LNCaP clone FGC (cell line): ENCODE measurements at places on chromosomes 16 and 17.
A peak's percentile ranks its signal among the peaks of the same experiment; 100 is the strongest.

DNA sequence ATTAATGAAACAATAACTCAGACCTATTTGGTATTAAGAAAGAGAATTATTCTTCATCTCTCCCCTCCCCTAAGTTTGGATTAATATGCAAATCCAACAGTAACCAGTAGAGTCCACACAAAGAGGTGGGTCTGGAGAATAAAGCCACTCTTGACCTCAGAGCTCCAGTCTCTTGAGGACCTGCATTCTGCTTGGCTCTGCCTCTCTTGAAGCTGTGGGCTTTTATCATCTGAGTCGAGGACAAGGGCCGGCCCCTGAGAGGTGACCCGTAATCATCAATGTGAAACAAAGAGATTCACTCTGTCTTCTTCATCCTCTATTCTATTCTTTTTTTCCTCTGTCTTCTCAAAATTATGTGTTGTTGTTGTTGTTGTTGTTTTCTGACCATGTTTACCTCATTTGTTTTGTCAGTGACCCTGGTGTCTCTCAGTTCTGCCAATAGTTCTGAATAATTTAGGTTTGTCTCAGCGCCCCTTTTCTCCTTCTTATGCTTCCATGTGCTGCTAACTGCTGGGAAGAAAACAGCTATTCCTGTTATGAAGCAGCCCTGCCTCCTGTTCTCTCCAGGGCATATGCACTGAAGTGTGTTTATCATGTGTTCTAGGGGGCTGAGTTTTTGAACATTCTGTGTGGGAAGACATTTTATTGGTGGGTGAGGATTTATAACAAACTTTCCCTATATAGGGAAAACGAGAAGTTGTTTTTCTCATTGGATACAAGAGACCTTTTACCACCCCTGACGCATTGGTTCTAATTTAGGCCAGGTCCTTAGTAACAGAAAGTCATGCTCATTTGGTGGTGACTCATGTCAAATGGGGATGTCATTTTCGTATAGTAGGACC, 135.8 kb downstream of the TRIM37 start:
- DNase-seq: no peak

DNA sequence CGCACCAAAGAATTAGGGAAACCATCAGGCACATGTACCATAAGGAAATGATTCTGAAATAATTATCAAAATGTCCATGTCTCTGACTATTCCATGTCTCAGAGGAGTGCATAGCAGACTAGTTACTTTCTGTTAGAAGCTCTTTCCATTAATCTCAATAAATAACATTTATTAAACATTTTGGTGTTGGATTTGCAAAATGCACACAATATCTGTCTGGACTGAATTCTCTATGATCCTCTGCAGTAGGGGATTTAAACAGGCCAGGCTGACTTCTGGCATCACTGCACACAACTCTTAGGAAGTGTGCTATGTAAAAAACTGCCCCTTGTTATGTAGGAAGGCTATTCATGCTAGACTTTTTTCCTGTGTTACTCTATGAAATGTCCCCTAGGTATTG, 283.3 kb upstream of the CDH5 start:
- no peak for DNase-seq

GRCh38 chr16:57708168-57708567, 13.6 kb downstream of the DRC7 start:
- no peak for DNase-seq

DNA sequence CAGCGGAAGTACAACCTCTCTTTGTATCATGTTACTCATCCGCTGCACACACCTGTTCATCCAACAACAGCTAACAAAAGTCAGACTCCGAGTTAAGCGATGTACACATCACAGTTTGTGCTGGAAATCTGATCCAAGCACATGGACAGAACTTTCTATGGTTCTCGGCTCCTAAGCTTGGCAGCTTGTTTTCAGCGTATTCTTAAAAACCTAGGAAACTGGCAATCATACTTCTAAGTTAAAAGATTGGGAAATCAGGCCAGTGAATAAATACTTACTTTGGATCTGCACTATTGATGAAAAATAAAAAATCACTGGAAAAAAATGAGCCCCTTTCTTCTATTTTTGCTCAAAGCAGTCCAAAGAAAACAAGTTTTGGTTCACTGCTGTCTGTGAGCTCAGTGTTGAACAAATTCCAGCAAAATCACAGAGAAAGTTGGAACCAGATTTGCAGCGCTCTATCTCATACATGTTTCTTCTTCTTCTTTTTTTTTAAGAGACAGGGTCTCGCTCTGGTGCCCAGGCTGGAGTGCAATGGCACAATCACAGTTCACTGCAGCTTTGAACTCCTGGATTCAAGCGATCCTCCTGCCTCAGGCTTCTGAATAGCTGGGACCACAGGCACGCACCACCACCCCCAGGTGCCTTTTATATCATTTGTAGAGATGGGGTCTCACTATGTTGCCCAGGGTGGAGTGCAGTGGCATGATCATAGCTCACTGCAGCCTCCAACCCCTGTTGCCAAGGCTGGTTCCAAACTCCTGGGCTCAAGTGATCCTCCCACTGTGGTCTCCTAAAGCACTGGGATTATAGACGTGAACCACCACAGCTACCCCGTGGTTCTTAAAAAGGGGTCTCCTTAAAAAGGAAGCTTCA, 71.6 kb upstream of the CREBBP start:
- no peak for DNase-seq

GRCh38 chr16:65021852-65022595, 99.8 kb downstream of the CDH11 start:
- DNase-seq: no peak

GRCh38 chr17:28575126-28575795, 1.4 kb downstream of the ALDOC start:
- no peak for DNase-seq

GRCh38 chr17:12616161-12616560, 49.5 kb upstream of the MYOCD start:
- DNase-seq: no peak

- no peak for DNase-seq
These were observed 19.7 kb downstream of the GOSR2 start for GRCh38 chr17:46942441-46943217.

GRCh38 chr17:38364741-38365140, 13.1 kb downstream of the SOCS7 start:
- DNase-seq: no peak

DNA sequence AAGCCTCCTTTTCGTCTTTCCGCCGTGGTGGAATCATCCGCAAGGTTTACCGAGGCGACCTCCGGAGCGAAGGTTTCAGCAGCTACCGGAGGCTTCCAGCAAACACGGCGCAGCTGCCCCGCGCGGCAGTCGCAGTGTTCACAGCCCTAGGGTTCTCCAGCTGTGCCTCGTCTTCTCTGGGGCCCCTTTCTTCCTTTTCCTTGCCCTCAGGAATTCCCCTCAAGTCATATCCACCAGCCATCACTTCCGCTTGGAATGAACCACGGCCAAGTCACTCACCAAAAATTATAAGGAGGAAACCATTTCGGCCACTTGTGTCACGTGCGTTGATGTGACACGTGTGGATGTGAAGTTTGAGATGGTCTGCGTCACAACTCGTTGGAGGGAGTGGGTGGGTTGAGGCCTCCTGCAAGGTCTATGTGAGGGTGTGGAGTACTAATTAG, 636 bp upstream of the ERN1 start:
- DNase-seq: no peak

DNA sequence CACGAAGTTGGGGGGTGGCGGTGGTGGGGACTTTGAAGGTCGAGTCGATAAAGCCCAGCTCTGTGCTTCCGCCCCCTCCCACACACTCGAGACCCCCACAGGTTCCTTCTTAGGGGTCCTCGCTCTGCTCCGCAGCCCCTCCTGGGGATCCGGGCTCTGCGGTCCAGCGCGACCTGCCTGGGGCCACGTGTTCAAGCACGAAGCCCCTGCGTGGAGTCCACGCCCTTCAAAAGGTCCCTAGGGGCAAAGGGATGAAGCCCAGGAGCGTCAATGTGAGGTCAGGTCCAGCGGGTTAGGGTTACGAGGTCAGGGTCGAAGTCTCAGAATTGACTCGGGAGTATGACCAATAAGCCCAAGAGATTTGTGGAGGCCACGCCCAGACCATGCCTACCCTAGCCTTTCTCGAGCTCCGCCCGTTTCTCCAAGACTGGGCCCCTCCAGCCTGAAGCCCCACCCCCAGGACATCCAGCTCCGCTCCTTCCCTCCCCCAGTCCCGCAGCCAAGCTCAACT, 786 bp upstream of the CACNA1G start:
- no peak for DNase-seq

GRCh38 chr16:52309446-52310416, 237.2 kb downstream of the TOX3 start:
- no peak for DNase-seq

DNA sequence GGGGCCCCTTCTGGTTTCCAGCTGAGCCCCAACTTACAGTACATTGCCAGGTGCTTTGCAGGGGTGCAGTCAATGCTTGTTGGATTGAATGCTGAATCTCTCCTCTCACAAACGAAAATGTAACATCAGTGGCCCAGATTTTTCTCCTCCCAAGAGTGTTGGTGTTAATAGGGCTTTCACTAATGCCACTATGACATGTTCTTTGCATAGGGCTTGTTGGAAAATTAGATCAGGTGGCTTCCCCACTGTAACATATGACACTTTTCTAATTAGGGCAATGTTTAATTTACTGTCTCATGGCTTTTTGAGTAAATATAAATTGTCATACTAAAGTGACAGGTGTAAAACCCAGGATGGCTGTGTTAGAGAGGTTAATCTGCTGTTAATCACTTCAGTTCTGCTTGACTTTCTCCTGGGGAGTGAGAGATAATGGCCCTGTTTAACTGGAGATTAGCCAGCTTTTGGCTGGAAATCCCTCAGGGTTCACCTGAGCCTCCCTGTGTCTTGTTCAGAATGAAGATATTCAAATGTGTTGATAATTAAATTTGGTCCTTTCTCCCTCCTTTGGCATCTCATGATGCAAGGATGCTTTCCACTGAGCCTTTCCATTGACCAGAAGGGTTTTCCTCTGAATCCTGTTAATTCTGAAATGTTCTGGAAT, 502.3 kb downstream of the RBFOX1 start:
- no peak for DNase-seq

DNA sequence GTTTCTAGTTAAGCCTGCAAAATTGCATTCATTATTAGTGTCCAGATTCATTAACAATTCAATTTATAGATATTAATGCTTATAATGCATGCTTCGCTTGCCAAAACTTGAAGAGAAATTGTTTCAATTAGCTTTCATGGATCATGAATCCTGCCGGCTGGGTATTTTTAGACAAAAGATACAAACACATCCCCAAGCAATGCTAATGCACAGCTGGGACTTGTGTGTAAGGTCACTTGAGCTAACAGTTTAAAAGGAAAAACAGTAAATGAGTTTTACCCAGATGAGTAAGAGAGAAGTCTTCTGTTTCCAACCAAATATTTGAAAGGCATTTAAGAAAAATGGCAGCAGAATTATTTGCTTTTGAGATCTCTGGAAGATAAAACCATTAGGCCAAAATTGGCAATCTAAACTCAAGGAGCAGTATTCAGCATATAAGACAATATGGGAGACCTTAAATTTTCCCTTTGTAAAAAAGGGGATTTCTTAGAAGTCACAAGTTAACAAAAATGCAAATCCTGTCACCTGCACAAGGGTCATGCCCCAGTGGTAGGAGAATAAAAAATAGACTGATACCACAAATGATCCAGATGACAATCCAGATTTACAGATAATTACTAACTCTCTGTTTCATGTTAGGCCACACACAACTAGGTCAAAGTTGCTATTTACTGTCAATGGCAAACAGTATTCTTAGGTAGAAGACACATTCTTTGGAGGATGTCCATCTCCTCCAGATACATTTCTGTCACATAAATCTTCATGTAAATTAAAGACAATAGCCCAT, 418.4 kb upstream of the PMFBP1 start:
- DNase-seq: no peak

GRCh38 chr16:79089735-79090284, 510.7 kb downstream of the MAF start:
- no peak for DNase-seq

DNA sequence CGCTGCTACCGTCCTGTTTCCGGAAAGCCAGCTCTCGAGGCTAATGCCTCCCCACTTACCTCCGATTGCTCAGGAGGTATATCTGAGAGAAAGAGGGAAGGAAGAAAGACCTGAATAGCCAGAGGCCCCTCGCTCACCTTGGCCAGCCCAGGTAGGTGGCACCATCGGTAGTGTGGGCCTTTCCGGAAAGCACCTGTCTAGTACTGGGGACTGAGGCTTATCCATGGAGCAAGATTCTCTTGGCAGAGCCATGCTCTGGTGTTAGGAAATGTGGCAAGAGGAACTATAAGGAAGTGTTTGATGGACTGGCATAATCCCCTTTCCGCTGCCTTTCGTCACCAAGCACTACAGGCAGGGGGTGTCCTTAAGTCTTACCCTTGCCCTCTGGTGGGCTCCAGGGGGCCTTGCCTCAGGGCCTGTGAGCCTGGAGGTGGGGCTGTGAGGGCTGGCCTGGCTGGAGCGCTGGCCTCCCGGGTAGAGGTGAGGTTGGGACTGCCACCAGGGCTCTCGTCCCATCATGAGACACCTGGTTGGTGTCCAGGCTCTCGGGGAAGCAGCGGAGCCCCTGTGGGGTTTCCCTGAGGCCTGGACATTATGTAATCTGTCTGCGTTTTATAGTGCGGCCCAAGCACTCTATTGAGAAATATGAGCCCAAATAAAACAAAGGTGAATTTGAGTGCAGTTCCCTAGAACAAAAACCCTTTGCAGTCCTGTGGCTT, 2.9 kb downstream of the CMIP start:
- DNase-seq: peak; percentile 35

DNA sequence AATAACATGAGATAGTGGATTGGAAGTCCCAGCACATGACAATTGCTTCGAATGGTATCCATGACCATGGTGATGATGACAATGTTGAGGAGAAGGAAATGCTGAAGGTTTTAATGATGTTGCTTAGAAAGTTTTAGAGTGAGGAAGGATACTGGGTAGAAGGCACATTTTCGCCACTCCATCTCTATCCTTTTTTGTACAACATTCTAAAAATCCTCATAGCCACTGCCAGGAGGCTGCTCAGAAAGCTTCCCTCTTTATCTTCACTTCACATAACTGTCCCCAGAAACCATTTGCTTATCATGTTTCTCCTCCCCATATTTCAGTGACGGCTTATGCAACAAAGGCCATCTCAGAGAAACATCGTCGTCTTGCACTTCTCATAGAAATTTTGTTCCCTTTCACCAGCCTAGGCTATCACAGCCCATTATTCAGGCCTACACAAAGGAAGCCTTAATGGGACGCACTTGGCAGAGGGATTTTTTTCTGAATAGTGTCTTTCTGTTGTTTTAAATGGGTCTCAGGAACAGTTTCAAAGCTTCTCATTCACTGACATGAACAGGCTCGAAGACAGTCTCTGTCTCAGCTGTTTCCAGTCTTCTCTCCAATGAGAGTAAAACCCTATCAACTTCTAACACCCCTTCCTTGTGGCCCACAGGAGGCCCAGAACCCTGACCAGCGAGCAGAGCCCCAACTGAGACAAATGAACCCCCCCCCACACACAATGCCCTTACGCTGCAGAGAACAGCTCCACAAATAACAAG, 506.7 kb downstream of the HAPSTR1 start:
- DNase-seq: no peak

DNA sequence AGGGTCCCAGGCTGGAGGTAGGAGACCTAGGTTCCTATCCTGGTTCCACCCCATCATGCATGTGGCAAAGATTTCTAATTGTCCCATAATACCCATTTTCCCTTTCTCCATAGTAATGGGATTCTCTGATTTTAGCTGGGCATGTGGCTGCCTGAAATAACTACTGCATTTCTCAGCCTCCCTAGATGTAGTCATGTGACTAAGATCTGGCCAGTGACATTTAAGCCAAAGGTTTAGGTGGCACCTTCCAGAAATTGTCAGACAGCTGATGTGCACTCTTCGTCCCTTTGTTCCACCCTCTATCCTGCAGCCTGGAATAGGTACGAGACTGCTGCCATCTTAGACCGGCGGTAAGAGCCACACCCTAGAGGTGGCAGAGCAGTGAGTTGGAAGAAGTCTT, 8.2 kb downstream of the NXPH3 start:
- no peak for DNase-seq

- DNase-seq: no peak
These were observed 227.3 kb upstream of the IRX5 start for GRCh38 chr16:54703339-54703738.
